T-cell (primary cell): ENCODE measurements at places on chromosomes 12 and 14. TPM values are rescaled to one million over a fixed set of nuclear protein-coding genes. Genes with fewer than 3 reads are reported as not detected.

Gene ABCB9
- 5.6 TPM for total RNA-seq

DNA sequence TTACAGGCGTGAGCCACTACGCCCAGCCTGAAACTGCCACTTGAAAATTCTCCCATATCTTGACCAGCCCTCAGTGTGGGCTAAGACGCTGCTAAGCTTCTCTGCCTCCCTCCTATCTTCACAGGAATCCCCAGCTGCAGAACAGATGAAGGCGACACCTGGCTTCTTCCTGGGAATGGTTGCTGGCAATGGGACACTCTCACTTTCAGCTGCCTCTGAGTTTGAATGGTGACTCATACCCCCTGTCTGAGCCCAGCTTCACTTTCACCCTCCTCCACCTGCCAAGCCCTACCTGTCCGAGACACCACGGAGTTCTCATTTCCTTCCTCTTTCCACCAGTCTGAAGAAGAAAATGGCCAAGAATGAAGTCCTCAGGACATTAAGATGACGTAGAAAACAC lies 18.3 kb upstream of the VASH1 start:
- DNase-seq, result no peak

- no peak for DNase-seq
Measured at GRCh38 chr14:75025082-75025481, 22.4 kb downstream of the EIF2B2 start.

DNA sequence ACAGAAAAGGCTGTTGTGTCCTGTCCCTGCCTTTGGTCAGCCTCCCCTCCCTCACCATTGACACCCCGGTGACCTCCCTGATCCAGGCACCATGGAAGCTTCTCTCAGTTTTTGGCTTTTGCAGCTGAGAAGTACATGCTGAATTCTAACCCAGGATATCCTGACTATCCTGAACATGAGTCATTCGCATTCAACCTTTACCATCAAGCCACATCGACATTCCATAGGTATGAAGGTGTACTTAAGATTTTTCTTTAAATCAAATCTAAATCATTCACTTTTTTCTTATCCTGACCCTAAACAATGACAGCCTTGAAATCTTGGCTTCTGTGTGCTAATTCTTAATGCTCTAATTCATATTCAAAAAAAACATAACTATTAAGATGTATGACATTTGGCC lies 8.7 kb upstream of the KRT78 start:
- no peak for DNase-seq

GRCh38 chr12:6334940-6335450 lies 6.9 kb downstream of the TNFRSF1A start:
- no peak for DNase-seq

DNA sequence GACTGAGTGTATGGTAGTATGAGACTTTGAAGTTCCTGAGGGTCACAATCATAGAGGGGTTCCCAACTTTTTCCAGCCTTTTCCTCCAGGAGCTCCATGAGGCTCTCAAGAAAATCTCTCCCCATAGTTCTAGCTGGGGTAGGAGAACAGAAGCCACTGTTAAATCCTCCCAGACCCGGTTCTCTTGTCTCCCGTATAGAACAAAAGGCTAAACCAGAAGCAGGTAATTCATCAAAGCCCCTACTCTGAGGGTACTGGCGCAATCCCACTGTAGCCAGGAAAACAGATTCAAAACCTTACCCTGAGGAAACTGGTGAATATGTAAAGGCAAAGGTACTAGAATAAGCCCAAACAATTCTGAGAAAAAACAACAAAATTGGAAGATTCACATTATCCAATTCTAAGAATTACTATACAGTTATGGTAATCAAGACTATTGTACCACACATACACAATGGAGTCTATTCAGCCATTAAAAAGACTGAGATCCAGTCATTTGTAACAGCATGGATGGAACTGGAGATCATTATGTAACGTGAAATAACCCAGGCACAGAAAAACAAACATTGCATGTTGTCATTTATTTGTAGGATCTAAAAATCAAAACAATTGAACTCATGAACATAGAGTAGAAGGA lies 20.5 kb downstream of the OR8S1 start:
- no peak for DNase-seq
